ENCODE measurements at places on chromosomes 16 and 17.

- DNase-seq: no peak
These were observed 16.9 kb upstream of the CDRT15L2 start for GRCh38 chr17:20562587-20562986.

DNA sequence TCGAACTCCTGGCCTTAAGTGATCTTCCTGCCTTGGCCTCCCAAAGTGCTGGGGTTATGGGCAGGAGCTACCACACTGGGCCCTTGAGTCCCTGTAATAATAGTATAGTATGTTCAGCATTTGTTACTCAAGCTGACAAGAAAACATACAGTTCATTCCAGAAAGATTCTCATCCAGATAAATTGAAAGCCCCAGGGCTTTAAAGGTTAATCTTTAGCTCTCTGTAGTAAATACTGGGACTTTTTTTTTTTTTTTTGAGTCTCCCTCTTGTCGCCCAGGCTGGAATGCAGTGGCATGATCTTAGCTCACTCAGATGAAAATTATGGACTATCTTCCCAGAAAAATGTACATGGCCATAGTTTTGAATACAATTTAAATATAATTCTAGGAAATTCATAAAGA is 11.0 kb downstream of the BRCA1 start:
- DNase-seq: no peak

- DNase-seq: no peak
These were observed 4.4 kb downstream of the SMARCD2 start for GRCh38 chr17:63837962-63838600.

GRCh38 chr17:56497132-56497531 is 96.4 kb upstream of the NOG start:
- no peak for DNase-seq

DNA sequence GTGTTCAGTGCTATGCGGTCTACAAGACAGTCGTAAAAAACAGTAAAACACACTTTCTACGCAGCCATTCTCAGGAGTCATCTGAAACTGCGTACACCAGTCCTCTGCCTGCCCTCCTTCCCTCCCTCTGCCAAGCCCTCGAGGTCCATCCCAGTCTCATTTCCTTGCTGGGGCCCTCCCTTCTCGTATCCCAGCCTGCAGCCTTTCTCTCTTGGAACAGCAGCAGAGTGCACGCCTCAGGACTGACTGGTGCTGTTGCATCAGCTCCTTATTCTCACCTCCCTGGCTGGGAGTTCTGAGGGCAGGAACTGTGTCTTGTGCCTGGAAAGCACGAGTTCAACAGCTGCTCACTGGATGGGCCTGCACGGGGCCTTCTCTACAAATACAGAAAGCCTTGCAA is 12.5 kb downstream of the FAHD1 start:
- DNase-seq: no peak

GRCh38 chr17:44865231-44865660 is 17.6 kb downstream of the HIGD1B start:
- DNase-seq: peak; percentile 30

DNA sequence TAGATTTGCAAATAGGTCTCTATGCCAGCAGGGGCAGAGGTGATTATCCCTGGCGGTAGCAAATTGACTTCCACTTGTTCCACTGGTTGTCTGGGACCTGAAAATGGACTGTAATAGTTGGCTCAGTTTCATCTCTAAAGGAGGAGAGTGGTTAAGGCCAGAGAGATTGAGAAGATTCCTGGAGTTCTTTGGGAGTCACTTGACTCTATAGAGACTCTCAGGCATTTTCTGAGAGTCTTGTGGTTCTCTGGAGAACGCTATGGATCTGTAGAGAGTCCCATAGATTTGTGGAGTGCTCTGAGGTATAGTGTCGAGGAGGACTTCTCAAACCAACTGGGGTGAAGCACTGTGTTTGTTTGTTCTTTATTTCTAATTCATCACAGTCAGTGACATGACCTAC is 8.9 kb upstream of the PMP22 start:
- DNase-seq: no peak

GRCh38 chr17:596287-596686 is 118.4 kb downstream of the VPS53 start:
- DNase-seq: no peak

- no peak for DNase-seq
These were observed 28.6 kb downstream of the OSBPL7 start for GRCh38 chr17:47792979-47793378.

- no peak for DNase-seq
These were observed 740 bp upstream of the JPT2 start for GRCh38 chr16:1677339-1677738.

DNA sequence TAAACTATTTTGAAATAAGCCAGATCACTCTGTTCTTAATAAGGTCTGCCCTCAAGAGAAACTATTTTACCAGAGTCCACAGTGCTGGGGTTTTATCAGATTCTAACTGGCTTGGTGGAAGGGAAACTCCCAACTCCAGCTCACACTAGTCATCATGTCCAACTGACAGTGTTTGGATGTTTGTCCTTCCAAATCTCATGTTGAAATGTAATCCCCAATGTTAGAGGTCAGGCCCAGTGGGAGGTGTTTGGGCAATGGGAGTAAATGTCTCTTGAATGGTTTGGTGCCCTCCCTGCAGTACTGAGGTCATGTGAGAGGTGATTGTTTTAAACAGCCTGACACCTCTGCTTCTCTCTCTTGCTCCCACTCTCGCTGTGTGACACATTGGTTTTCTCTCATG is 1301.0 kb upstream of the CDH8 start:
- no peak for DNase-seq

DNA sequence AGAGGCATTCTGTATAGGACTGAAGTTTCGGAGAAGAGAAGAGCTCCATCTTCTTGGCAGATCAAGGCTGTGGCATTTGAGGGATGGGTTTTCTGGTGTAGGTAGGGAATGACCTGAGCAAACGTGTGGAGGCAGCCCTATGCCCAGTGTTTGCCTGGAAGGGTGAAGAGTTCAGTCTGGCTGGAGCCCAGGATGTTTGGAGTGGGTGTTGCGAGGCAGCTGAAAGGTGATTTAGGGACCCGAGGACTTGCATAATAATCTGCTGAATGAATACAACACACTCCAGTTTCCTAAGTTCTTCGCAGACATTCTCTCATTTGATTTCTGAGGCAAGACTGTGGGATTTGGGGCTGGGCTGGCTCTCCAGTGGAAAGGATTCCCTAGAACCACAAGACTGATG is 186.2 kb downstream of the CYLD start:
- no peak for DNase-seq

- DNase-seq: no peak
These were observed 6.8 kb downstream of the OR1F1 start for GRCh38 chr16:3194792-3195191.

DNA sequence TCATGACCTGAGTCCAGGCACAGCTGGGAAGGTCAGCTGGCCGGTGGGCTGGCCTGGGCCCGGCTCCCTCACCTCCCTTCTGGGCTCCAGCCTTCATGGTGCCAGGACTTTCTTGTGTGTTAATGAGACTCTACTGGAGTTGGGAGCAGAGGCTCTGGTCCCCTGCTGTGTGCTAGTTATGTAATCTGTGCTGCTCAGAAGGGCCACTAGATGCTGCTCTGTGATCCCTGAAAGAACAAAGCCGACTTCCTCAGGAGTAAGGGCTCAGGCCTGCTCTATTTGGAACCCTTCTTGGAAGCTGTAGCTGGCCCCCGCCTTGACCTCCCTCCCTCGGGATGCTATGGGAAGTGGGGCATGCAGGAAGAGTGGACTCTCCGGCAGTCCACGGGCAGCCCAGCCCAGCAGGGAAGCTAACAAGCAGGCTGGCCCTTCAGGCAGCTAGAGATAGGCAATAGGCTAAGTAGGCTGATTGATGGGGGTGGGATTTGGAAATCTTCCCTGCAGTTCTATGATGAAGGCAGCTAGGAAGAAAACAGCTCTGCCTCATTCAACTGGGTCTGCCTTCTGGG is 3.3 kb upstream of the CDK5R1 start:
- DNase-seq: peak; percentile 53

DNA sequence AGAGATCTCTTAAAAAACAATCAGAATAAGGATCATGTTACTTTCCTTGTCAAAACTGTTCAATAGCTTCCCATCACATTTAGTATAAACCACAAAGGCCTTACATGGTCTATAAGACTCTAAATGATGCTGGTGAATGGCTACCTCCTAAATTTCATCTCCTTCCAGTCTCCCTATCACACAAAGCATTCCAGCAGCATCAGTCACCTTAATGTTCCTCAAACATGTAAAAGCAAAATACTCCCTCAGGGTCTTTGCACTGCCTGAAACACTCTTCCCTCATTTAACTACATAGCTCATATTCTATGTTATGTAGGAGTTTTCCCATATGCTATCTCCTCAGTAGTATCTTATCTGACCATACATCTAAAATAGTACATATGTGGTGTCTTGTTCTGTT is 53.5 kb upstream of the INTS2 start:
- DNase-seq: no peak

- DNase-seq: no peak
These were observed 3.3 kb downstream of the PMP22 start for GRCh38 chr17:15261802-15262290.

- peak; percentile 20 for DNase-seq
These were observed 141.0 kb upstream of the CIBAR2 start for GRCh38 chr16:85253084-85253941.

- no peak for DNase-seq
These were observed 590.6 kb downstream of the MAF start for GRCh38 chr16:79009896-79010295.

GRCh38 chr17:58375811-58376210 is 23.8 kb upstream of the SUPT4H1 start:
- DNase-seq: no peak

GRCh38 chr16:10976634-10977033 is 32.3 kb downstream of the CLEC16A start:
- DNase-seq: no peak

DNA sequence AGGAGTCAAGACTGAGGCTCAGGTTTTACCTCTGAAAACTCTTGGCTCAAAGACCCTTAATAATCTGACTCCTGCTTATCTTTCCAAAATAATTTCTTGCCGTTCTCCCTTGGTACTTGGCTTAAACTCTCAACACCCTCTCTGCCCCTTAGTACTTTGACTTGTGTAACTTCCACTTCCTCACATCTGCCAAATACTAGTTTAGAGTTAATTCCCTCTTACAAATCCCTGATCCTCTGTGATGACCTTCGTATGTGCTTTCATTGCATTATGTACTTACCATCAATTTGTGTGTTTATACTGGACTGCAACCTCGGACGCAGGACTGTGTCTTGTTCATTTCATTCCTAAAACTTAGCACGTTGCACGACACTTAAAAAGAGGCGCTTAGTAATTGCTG is 35.2 kb downstream of the ZNF207 start:
- DNase-seq: no peak

DNA sequence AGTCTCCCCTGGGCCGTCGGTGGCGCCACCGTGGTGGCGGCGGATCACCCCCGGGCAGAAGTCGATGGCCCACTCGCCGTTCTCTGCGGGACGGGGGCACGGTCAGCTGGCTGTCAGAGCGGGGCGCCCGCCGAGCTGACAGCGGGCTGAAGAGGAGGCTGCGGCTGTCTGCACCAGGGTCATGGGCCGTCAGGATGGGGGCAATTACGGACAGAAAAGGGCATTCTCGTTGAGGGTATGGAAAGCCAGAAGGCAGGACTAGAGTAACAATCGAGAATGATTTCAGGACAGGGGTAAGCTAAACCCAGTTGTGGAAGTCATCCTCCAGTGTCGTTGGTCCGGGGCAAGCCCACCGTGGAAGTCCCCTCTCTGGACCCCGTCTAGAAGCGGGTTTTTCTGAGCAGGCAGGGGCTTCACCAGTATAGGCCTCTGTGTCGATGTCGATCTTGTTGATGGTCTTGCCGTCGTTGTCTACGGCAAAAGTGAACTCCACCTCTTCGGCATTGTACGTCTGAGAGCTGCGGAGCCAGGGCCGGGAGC is 1.7 kb downstream of the CHRNE start:
- DNase-seq: no peak

GRCh38 chr16:87041286-87041685 is 275.9 kb downstream of the C16orf95 start:
- no peak for DNase-seq

- DNase-seq: no peak
These were observed 1.7 kb upstream of the PRKCB start for GRCh38 chr16:23833960-23834685.

DNA sequence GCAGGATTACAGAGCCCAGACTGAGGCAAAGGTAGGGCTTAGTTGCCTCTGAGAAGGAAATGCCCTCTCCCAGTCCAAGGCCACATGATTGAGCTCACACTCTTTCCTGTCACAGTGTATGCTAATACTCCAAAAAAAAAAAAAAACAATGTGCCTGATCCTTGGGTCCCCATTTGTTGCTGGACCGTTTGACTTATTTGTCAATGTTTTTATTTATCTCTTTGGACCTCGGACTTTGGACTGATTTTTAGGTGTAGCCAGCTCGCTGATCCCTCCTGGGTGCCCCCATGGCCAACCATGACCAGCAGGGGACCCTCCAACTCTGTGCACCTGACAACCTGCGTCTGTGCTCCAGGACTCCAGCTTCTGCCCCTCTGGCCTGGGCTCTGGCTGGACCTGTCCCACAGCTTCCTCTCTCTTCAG is 622 bp upstream of the CCL16 start:
- DNase-seq: no peak

GRCh38 chr17:76572201-76572910 is 13.3 kb downstream of the ST6GALNAC2 start:
- no peak for DNase-seq

- DNase-seq: no peak
These were observed 1.3 kb downstream of the SAMD14 start for GRCh38 chr17:50128441-50129352.

- DNase-seq: no peak
These were observed 31.9 kb downstream of the PDIA2 start for GRCh38 chr16:314795-315299.

GRCh38 chr16:81881228-81881627 is 102.1 kb downstream of the PLCG2 start:
- no peak for DNase-seq

DNA sequence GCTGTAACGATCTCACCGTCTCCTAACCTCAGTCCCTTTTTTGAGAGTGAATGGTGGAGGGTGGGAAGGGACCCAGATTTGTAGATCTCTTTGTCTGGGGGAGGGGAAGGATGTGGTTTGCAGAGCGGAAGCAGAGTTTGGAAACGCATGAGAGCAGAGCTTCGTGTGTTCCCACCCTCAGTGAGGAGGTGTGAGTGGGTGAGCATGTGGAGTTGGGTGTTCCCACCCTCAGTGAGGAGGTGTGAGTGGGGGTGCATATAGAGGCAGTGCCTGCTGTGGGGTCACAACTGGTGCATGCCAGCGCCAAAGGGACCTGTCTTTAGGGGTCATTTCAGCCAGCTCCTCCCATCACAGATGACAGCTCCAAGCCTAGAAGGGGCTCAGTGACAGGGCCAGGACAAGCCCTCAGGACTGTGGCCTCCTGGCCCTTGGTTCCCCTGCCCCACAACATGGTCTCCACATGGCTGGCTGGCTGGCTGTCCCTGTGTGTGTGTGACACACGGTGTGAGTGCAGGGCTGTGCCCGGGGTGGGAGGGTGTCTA is 1.8 kb upstream of the CISD3 start:
- DNase-seq: no peak

DNA sequence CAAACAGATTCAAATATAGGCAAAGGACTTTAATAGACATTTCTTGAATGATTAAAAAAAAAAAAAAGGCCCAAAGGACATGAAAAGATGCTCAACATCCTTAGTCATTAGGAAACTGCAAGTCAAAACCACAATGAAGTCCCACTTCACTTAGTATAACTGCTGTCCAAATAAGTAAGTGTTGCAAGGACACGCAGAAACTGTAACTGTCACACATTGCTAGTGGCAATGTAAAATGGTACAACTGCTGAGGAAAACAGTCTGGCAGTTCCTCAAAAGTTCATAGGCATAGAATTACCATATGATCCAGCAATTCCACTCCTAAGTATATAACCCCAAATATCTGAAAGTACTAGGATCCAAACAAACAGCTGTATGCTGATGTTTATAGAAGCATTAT is 112.7 kb downstream of the BRIP1 start:
- DNase-seq: no peak

All from NCI-H1930 (cell line).